ENCODE measurements at places on chromosomes 1 and 21.

DNA sequence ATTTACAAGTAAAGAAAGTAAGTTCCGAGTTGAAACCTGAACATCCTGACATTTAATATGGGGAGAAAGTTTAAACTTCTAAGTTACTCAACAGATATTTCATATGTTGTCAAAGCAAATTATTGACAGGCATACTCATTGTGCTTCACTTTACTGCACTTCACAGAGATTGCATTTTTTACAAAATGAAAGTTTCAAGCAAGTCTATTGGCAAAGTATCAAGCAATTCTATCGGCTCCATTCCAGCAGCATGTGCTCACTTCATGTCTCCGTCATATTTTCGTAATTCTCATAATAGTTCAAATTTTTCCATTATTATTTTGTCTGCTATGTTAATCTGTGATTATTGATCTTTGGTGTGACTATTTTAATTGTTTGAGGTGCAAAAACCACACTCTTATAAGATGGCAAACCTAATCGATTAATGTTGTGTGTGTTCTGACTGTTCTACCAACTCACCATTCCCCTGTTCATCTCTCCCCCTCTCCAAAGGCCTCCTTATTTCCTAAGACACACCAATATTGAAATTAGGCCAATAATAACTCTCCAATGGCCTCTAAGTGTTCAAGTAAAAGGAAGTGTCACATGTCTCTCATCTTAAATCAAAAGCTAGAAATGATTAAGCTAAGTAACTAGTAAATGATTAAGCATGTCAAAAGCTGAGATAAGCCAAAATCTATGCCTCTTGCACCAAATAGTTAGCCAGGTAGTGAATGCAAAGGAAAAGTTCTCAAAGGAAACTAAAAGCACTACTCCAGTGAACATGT is 68.2 kb upstream of the BCL9 start:
- DNase-seq = no peak

DNA sequence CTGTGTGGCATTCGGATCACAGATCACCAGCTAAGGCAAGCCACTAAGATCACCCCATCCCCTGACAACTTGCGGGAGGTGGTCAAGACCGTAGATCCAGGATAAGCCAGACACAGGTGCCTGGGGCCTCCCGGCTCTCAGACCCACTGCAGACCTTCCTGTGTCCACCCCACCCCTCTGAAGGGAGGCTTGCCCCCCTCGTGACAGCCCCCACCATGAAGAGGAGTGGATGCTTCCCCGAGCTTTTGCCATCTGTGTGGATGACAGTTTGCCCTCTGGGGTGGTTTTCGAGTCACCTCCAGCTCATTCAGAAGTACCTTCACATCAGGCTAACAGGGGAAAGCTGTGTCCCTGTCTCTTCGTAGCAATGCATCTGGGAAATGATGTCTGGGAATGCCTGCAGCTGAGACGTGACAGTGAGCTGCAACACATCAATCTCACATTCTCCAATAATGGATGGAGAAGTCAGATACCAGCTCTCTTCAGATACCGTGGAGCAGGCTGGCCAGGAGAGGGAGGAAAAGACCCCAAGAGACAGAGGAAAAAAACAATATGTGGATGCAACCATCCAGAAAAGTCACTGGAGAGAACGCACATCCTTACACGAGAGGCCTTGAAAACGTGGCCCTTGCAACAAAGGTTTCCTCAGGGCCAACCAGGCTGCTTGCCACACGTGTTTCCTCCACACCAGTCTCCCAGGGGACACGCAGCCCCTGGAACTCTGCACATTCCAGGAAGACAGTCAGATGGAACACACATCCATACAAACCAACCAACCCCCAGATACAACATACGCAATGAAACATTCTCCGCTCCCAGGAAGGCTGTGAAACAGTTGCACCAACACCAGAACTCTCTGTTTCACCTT is 20.4 kb upstream of the FHAD1 start:
- DNase-seq = no peak

DNA sequence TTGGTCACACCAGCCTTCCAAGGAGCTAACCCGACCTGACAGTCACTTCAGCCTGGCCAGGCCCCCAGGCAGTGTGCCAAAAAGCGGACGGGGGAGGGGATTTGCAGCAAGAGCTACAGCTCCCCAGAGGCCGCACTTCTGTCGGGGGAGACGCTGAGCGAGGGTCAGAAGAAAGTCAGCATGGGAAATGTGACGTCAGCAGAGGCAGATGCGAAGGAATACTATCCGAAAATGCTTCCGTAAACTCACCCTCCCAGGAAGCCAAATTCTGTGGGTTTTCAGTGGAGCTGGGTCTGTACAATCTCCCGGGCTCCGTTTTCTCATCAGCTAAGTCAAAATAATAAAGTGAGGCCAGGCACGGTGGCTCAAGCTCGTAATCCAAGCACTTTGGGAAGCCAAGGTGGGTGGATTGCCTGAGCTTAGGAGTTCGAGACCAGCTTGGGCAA is 28.5 kb upstream of the ECE1 start:
- no peak for DNase-seq

DNA sequence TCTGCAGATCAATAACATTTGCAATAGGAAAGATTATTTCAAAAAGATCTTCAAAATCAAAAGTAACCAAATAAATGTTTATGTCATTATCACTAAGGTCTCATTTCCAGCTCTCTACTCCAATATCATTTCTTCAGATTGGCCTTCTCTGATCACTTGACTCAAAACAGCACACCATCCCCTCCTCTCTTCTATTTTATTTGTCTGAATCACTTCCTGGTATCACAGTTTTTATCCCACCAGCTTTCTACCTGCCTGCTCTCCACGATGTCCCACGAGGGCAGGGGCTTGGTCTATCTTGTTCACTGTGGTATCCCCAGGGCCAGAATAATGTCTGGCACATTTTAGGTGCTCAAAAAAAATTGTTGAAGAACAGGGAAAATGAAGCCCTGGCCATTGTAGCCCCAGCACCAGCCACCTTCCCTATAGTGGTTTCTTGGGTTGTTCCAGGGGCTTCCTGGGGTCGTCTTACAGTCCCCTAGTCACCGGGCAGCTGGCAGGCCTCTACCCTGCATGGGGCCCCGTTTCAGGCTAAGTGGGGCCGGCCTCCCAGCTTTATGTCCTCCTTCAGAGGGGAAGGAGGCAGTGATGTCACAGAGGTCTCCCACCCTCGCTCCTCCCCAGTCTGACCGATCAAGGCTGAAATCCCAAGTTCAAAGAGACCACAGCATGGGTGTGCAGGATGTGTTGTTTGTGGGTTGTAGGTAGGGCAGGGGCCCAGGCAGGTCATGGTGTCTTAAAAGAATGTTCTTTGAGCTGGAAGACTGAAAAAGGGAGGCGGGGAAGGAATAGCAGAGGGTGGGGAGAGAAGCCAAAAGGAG is 3.5 kb upstream of the PADI1 start:
- no peak for DNase-seq

DNA sequence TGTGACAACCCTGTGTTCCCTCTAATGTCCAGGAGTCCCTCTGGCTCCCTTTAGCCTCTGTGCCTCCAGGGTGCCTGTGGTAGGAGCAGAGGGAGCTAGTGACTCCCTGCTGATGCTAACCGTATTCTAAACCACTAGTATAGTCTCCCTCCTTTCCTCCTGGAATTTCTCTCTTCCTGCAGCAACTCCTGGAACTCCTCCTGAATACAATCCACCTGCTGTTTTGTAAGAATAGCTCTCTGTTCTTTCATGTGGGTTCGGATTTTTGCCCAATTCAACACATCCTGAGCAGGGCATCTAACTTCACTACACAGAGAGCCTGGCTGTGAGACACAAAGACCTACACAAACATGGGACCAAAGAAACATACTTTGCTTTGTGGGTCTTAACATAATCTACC is 107.9 kb downstream of the RUNX1 start:
- DNase-seq = no peak

GRCh38 chr1:36920371-36920770 is 113.9 kb downstream of the GRIK3 start:
- no peak for DNase-seq

- DNase-seq = no peak
Observed at GRCh38 chr21:24369746-24370145, 1237.5 kb downstream of the MRPL39 start.

GRCh38 chr1:5620418-5620817 is 371.8 kb downstream of the NPHP4 start:
- DNase-seq = no peak

DNA sequence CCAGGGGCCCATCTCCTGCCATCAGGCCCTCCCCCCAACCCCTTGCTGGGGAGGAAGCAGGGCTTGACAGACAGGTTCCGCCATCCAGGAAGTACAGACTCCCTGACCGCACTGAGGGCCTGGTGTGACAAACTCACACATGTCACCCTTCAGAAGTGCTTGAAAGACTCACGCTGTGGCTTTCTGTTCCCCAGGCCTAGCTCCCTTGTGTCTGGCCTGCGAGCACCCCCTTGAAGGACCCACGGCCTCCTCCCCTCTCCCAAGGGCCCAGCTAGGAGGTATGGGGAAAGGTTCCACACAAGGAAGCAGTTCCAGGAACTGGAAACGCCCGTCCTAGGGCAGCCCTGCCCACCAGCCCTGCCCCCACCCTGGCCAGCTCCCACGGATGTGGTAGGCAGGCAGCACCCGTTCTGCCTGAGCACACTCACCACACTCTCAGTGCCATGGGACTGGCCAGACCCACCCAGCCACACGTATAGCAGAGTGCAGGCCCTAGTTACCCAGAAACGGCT is 26.7 kb downstream of the SLC2A1 start:
- DNase-seq = peak; percentile 64

- no peak for DNase-seq
Observed at GRCh38 chr1:54384918-54385726, 21.1 kb downstream of the SSBP3 start.

- no peak for DNase-seq
Observed at GRCh38 chr1:15680131-15680530, 4.0 kb upstream of the PLEKHM2 start.

DNA sequence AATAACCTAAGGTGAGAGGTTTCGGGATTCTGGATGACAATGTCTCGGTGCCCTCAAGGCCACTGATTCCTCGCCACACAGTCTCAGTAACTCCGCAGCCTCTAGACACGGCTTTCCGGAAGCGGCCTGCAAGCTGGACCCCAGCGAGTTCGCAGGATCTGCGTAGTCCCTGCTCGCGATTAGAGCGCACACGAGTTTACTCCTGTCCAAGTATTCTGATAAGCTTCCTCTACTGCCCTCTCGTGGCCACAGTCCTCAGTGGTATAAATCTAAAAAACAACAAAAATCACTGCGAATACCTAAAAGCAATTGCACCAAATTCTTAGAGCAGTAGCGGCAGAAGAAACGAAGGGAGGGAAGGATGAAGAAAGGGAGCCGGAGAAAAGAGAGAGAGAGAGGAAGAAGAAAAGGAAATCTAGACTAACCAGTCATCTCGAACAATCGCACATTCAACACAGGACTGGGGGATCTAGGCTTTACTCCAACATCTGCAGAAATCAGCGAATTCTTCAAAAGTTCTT is 1.1 kb upstream of the PLXNA2 start:
- peak; percentile 66 for DNase-seq

- DNase-seq = no peak
Observed at GRCh38 chr1:241678536-241678935, 26.5 kb downstream of the WDR64 start.

- no peak for DNase-seq
Observed at GRCh38 chr1:59290193-59290949, 6.5 kb upstream of the FGGY start.

- DNase-seq = no peak
Observed at GRCh38 chr1:55316502-55316901, 101.3 kb upstream of the USP24 start.

DNA sequence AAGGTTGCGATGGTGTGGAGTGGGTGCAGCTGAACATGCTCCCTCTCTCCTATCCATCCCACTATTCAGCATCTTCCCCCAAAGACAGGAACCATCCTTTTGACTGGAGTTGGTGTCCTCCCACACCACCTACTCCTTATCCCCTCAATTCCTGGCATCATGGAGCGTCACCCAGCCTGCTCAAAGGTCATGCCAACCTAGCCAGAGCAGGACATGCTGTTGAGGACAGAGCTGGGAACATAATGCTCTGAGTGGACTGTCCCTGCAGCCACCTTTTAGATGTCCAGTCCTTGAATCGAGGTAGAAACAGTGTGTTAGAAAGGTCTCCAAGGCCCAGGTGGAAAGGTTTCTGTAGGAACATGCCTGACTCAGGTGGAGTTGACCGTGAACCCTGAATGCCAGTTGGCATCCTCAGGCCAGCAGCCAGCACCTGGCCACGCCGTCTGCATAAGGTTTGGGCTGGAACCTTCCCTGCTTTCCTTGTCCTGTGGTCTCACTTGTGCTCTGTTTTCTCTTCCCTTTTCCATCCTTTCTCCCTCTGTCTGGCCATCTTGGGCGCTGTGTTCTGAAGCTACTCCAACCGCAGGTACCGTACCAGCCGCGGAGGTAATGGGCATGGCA is 52.2 kb upstream of the CNTN2 start:
- DNase-seq = no peak

GRCh38 chr1:178931858-178932551 is 61.1 kb upstream of the ANGPTL1 start:
- DNase-seq = no peak

DNA sequence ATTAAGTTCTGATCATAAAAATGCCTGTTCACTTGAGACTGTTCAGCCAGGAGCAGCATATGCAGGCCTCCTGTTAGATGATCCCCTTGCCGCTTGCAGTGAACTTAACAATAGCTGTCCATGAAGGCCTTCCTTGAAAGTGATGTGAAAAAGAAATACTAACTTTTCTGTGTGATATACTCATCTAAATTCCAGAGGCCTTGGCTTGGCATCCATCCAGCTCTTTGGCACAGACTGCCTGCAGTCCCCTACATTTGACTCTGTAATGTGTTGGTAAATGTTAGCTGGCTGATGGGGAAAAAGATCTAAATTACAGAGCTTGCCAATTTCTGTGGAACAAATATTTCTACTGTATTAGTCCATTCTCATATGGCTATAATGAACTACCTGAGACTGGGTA is 73.7 kb downstream of the KCNK2 start:
- no peak for DNase-seq

GRCh38 chr1:53731043-53731600 is 7.8 kb downstream of the GLIS1 start:
- no peak for DNase-seq

GRCh38 chr1:5430911-5431697 is 561.1 kb downstream of the NPHP4 start:
- no peak for DNase-seq

DNA sequence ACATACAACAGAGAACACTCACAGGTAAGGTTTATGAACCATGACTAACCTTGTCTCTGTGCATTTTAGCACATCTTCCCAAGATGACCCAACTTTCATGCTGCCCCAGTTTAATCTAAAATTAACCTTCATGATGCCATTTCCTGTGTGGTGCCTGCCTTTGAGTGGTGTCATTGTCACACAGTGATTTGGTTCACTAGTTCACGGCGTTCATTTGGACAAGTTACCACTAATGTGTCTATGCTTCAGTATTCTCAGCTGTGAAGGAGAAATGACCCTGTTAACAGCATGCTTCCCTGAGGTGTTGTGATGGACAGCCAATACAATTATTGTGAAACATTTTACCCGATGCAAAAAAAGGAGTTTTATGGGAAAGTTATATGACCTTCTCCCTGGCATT is 693.1 kb downstream of the RWDD3 start:
- DNase-seq = no peak

DNA sequence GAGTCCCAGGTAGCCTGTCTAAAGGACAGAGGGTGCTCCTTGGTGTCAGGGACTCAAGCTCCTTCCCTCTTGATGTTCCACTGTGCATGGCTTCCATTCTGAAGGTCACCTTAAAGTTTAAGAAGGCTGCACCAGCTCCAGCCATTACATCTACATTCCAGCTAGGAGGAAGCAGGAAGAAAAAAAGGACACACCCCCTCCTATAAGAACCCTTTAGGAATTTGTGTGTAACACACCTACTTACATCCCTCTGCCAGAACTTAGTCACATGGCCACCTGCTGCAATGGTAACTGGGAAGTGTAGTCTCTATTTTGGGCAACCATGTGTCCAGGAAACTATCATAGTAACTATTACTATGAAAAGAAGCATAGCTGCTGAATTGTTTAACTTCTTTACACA is 161.6 kb upstream of the KLHDC7A start:
- no peak for DNase-seq
